ENCODE measurements at places on chromosomes 7 and 10.

DNA sequence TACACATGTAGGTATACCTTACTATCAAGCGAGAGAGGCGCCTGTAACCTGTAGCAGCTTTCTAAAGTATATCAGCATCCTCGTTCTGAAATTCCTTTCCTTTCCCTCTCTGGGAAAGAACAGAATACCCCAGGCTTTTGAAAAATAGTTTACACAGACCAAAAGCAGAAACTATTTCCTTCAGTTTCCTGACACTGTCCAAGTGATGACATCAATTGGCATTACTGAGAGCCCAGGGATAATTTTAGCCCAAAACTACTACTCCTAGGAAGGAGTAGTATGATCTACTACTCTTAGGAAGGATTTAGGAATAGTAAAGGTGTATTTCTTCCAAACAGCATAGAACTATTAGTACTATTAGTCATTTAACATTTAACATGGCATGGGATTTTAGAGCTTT, 6.0 kb downstream of the GNG11 start:
- DNase-seq: no peak

DNA sequence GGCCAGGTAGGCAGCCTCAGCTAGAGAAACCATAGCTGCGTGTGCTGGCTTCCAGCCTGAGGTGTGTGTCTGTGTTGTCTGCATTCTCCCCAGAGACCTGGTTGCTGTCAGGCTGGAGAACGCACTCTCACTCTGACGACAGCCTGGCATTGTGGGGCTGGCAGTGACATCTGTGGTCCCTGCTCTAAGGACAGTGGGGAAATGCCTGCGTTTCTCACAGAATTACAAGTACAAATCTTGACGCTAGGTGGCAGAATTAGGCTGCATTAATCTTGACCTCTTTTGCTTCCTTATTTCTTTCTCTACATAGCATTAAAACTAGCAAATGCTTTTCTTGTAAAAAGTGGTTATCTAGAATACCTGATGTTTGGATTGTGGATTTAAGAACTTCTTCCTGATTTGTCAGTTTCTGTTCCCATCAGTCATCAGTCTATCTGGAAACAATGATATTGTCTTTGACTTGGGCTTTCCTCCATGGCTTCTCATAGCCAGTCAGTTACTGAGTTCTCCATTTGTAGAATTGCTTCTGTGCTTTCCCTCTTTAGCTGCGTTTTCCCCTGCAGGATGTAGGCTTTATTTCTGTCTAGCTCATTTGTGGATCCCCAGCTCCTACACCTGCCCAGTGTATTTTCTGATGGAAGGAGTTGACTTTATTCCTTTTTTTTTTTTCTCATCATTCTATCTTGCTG, 86.0 kb downstream of the FANK1 start:
- no peak for DNase-seq

DNA sequence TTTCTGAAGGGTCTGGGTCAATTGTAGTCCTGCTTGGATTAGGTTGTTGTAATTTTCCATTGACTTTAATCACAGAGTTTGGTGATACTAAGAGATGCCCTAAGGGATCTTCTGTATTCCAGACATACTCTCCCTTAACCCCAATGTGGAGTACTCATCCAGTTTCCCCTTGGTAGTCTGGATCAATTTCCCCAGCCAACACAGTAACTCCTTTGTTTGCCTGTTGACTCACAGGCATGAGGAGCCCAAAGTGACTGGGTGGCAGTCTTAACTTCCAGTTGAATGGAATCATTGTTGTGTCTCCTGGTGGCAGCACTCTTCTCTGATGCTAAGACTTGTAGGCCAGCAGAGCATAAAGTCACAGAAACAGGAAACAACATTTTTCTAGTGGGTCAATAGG, 41.5 kb upstream of the PIK3CG start:
- no peak for DNase-seq

DNA sequence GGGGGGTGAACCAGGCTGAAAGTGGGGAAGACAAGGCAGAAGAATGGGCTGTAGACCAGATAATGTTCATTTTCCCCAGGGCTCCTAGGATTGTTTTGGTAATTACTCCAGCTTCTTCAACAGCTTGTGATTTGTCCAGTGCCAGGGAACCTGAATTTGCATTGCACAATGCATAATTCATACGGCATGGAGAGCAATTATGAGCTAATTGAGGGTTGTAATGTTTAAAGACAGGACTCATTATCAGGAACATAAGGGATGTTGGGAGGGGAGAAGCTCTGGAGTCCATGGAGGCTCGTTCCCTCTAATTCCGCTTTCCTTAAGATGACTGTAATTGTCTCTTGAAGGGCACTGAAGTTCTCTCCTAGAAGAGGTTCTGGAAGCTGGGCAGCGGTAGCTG, 405.0 kb upstream of the ZMIZ1 start:
- no peak for DNase-seq

GRCh38 chr7:44109991-44110390, 5.8 kb downstream of the AEBP1 start:
- DNase-seq: no peak

GRCh38 chr7:113207441-113207840, 89.1 kb upstream of the SMIM30 start:
- DNase-seq: no peak

DNA sequence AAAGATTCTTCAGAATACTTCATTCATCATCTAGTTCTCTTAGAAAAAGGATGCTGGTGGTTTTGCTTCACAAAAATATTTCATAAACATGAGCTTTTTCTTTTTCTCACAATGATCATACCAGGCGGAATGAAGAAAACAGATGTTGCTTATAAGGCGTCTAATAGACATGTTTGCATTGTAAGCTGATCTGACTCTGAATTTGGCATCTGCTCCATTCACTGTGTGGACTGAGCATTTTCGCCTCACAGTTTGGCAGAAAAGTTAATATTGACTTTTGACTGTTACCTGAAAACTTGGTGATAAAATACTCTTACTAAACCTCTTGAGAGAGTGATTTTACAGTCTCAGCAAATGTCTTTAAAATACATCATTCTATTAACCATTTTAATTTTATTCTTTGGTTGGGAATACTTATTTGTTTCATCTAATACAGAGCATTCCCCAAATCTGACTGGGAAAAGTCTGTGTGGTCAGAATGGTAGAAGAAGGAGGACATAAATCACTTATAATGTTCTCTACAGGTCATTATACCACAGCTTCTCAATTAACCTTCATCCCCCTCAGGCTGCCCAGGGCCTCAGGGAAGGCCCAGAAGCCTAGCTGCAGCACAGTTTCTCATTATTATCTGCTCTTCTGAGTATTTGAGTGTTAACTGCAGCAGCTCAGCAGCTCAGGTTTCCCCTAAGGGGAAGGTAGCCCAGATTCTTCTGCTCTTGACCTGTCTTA, 121.6 kb upstream of the KAT6B start:
- DNase-seq: no peak

DNA sequence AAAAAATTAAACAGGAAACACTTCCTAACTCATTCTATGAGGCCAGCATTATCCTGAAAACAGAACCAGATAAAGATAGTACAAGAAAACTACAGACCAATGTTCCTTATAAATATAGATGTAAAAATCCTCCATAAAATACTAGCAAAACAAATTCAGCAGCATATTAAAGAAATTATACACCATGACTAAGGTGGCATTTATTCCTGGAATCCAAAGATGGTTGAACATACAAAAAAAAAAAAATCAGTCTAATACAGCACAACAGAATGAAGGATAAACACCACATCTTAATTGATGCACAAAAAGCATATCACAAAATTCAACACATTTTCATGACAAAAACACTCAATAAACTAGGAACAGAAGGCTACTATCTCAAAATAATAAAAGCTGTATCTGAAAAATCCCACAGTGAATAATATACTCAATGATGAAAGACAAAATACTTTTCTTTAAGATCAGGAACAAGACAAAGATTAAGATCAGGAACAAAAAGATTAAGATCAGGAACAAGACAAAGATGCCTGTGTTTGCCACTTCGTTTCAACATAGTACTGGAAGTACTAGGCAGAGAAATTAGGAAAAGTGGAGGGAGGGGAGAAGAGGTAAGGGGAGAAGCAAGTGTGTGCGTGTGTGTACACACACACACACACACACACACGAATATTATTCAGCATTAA, 95.6 kb downstream of the SNX13 start:
- no peak for DNase-seq

DNA sequence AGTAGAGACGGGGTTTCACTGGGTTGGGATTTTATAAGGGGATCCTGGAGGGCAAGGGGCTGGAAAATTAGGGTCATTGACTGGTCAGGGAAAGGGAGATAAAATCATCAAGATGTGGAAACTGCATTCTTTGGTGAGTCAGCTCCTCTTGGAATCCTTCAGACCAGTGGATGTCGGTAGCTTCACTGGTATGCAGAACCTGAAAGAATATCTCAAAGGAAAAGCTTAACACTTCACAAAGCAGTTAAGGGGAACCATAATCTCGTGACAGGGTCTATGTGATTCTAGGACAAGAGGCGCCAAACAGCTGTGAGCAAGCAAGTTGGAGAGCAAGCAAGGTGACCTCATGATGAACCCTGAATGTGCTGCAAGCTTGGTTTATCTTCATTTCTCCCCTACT, 634.7 kb upstream of the AUTS2 start:
- DNase-seq: no peak

- DNase-seq: peak; percentile 65
Measured at GRCh38 chr7:130887182-130887956, 153.4 kb upstream of the KLF14 start.

DNA sequence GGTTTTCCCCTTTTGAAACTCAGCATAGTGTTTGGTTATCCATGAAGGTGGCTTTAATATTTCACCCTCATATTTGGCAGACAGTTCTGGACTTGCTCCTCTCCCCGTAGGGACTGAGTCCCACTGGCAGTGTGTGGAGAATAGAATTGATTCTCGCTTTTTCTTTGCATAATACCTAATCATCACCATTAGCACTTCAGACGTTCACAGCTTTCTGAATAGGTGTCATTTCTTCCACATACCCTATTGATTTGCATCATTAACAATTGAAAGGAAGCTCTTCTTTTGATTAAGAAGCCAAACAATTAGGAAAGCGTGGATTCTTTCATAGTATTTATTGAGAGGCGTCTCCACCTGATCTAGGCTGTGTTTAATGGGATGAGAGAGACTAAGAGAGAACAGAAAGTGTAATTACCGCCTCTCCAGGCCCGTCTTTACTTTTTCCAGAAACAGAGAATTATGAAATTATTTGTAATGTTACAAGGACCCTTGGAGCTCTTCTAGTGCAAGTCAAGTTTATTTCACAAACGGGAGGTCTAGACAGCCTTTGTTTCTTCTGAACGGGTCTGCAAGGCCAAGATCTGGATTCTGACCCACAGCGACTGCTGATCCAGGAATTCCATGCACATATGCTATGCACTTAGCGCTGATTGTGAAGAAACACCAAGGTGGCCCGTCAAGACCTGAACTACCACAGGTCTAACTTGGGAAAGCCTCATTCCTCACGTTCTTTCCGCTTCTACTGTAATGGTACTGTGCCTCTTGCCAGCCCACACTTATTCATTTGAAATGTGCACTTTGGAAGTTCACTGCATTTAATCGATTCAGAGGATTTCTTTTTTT, 249.9 kb upstream of the C7orf33 start:
- DNase-seq: no peak

DNA sequence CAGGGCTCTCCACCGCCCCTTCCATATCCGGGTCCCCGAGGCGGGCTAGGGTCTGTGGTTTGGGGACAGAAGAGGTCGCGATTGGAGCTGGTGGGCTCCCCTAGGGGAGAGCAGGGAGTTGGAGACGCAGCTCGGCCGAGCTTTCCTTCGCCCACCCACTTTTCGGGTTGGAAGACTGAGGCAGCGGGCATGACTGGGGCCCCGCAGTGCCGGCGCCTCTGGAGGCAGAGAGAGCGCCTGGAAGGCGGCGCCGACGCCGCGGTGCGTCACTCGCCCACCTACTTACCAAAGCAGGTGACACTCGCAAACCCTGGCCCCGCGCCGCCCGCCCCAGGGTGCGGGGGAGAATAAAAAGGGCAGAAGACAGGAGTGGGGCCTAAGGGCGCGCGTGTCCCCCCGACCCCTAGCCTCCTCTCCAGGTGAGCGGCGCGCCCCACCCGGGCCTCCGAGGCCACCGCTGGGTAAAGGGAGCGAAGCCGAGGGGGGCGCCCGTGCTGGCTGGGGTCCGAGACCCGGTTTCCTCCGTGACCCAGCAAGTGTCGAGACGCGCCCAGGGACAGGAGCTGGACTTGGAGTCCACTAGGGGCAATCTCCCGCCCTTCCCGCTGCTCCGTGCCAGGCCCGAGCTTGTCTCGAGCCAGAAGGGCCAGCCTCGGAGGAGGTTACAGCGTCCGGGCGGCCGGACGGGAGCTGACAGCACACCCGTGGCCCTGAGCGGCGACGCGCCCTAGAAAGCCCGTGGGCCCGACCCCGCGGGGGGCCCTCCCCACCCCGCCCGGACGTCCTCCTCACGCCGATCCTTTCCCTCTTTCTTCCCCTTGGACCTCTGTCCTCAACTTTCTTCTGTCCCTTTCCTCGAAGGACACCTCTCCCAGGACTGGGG, 34.4 kb upstream of the GRID1 start:
- peak; percentile 87 for DNase-seq

GRCh38 chr10:64011912-64012714, 490.9 kb downstream of the REEP3 start:
- no peak for DNase-seq

- DNase-seq: peak; percentile 76
Measured at GRCh38 chr10:21534604-21535493, 817 bp downstream of the MLLT10 start.

GRCh38 chr7:45584261-45585210, 10.4 kb downstream of the ADCY1 start:
- no peak for DNase-seq

DNA sequence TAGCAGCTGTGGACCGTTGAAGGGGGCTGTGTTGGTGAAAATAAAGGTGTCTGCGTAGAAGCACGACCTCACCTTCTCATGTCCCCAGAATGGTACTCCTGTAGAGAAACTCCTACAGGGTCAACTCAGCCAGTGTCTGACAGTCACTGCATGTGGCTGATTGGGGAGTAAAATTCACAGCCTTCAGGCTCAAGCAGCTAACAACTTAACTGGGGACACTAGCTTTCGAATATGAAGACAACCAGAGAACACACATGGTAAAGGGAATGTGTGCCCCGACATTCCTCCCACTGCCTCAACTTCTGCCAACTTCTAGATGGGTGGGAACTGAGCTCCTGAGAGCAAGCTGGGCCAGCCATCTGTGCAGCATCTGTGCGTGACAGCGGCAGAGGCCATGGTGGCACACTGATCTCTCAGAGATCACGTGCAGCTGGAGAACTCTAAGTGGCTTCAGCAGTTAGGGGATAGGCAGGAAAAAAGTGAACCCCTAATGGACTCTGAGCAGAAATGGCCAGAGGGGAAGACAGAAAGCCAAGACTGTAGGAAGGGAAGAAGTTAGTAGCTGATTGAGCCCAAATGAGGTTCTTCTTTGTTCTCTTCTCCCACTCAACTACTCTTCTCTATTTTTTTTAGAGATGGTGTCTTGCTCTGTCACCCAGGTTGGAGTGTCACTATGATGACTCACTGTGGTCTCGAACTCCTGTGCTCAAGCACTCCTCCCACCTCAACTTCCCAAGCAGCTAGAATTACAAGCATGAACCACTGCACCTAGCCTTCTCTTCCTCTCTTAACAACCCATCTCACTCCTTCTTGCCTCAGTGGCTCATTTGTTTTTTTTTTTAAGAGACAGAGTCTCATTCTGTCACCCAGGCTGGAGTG, 280.8 kb downstream of the ZEB1 start:
- DNase-seq: no peak

- DNase-seq: no peak
Measured at GRCh38 chr7:5603241-5604140, 178.0 kb downstream of the RNF216 start.

- DNase-seq: no peak
Measured at GRCh38 chr10:13542533-13542932, 13.7 kb upstream of the BEND7 start.

- DNase-seq: no peak
Measured at GRCh38 chr10:75057680-75058079, 53.8 kb upstream of the SAMD8 start.

- DNase-seq: no peak
Measured at GRCh38 chr7:49974035-49974434, 119.0 kb downstream of the ZPBP start.
